ENCODE measurements at places on chromosomes 13 and 19.

DNA sequence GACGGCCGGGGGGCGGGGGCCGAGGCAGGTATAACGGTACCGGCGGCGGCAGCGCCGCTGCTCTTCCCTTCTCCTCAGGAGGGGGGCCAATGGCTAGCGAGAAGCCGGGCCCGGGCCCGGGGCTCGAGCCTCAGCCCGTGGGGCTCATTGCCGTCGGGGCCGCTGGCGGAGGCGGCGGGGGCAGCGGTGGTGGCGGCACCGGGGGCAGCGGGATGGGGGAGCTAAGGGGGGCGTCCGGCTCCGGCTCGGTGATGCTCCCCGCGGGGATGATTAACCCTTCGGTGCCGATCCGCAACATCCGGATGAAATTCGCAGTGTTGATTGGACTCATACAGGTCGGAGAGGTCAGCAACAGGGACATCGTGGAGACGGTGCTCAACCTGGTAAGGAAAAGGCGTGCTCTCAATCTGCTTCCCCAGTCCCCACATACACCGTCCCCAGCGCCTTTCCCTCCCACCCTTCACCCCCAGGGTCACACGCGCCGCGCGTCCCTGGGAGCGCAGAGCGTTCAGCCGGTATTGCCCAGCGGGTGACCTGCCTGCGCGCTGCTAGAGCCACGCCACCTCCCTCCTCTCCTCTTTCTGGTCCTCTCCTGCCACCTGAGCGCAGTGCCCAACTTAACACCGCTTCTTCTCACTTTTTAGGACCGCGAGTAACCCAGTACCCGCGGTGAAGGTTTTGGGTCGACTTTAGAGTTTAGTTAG is 814 bp downstream of the NBEA start:
- peak; percentile 9 for DNase-seq

DNA sequence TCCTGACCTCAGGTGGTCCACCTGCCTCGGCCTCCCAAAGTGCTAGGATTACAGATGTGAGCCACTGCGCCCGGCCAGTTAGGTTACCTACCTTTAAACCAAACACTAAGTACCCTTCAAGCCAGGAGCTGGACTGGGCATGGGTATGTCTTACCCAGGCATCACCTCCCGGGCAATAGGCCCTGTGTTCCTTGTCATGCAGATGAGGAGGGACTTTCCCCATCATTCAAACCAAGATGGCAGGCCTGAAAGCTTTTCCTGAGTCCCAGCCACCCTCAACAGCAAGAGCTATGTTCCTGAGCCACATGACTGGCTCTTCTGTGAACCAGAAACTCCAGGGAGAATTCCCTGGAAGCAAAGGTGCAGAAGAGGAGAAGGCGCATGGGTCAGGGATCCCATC is 9.5 kb downstream of the RAB8A start:
- no peak for DNase-seq

GRCh38 chr13:32616883-32617511 is 30.7 kb downstream of the PDS5B start:
- no peak for DNase-seq

DNA sequence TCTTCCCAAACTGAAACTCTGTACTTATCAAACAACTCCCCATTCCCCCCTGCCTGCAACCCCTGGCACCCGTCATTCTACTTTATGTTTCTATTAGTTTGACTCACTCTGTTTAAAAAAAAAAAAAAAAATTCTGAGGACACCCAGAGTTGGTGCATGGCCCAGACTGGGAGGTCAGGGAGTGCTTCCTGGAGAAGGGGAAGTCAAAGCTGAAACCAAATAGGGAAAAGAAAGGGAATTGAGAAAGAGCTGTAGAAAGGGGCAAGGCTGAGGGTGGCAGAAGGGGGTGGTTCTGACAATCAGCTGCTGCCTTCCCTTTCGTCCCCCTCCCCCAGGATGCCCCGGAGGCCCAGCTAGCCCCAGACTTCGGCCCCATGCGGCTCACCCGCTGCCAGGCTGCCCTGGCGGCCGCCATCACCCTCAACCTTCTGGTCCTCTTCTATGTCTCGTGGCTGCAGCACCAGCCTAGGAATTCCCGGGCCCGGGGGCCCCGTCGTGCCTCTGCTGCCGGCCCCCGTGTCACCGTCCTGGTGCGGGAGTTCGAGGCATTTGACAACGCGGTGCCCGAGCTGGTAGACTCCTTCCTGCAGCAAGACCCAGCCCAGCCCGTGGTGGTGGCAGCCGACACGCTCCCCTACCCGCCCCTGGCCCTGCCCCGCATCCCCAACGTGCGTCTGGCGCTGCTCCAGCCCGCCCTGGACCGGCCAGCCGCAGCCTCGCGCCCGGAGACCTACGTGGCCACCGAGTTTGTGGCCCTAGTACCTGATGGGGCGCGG is 9.0 kb upstream of the STRN4 start:
- DNase-seq = peak; percentile 31

- no peak for DNase-seq
These were observed 1228.1 kb downstream of the SLITRK1 start for GRCh38 chr13:82654143-82654542.

DNA sequence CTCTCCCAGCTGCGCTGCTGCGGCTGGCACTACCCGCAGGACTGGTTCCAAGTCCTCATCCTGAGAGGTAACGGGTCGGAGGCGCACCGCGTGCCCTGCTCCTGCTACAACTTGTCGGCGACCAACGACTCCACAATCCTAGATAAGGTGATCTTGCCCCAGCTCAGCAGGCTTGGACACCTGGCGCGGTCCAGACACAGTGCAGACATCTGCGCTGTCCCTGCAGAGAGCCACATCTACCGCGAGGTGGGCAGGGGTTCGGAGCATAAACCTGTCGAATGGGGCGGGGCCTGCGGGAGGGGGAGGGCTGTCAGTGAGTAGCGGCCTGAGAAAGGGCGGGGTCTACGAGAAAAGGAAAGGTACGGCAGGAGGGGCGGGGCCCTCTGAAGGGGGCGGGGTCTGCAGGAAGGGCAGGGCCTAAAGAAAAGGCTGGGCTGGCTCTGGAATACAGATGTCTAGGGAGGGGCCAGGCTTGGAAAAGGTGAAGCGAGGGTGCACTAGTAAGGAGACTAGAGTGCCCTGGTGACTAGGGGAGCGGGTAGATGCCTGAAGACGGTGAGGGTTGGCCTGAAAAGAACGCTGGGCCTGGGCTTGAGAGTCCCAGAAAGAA is 3.6 kb downstream of the CD37 start:
- peak; percentile 16 for DNase-seq

DNA sequence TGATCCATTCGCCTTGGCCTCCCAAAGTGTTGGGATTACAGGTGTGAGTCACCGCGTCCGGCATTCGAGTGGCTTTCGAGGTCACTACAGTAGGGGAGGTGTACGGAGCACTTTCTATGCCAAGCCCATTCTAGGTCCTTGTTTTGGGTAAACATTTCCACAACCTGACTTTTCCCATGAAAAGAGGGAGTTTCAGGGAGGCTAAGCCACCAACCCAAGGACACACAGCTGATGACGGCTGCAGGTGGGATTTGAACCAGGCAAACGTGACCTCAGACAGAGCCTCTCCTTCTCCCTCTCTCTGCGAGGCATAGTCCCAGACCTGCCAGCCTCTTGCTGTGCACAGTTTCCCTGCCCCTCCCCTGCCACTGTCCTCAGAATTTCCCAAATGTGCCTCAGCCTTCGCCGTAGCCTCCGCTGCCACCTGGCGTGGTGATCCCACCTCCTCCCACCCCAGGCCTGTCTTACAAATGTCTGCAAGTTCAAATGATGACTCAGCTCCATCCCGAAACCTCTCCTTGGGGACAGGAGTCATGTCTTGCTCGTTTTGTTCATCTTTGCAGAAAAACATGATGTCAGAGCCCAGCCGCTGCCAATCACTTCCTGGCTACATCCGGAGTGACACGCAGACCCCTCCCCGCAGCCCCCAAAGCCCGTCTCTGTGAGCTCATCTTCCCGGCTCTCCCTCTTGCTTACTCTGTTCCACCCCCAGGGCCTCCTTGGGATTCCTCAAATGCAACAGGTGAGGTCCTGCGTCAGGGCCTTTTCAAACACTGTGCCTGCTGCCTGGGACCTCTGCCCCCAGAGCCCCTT is 6.6 kb upstream of the GADD45B start:
- peak; percentile 97 for DNase-seq

DNA sequence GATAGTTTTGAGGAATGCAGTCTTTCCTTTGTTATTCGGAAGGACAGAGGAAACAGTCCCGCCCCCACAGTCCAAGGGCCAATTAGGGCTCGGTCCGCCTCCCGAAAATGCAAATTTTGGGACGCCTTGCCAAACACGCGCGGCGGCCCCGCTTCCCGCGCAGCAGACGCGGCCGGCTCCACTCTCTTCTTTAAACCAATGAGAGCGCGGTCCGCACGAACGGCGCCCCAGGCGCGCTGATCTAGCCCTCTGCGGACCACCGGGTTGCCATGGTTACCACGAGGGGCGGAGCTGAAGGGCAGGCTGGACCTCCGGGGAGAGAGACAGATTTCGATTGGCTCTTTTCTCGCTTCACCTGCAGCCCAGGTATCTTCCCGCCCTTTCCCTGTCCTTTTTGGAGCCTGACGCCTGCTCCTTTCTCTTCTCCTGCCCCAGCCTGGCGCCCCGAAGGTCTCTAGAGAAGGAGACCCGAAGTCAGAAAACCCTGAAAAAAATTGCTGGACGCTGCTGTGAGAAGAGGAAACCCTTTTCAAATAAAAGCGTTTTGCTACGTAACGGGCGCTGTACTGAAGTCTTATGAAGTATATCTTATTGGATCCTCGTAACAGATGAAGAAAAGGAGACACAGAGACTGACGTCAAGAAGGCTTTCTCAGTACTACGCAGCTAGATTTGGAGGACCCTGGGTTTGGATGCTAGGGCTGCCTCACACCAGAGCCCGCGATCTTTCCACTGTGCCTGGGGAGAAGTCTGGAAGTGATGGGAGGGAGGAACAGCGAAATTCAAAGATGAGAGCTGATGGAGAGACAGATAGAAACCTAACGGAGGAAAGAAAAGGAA is 2.0 kb downstream of the PTH2 start:
- peak; percentile 62 for DNase-seq

DNA sequence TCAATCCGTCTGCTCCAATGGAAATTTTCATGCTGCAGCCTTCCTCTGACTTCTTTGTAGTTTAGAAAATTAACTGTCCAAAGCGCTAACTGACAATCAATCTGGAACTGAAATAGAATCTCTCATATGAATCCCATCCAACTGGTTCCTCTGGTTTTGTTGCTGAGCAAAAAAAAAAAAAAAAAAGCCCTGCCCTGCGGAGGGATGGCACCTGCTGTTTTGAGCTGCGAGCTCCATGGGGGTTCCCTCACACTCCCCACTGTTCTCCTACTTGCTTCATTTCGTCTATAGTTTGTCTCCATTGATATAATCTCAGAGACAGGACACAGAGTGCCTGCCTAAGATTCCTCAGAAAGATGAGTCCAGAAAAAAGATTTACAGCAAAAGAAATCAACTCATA is 33.4 kb downstream of the FAAP24 start:
- no peak for DNase-seq

- DNase-seq = peak; percentile 50
These were observed 142.7 kb downstream of the SUCLA2 start for GRCh38 chr13:47858042-47859025.

DNA sequence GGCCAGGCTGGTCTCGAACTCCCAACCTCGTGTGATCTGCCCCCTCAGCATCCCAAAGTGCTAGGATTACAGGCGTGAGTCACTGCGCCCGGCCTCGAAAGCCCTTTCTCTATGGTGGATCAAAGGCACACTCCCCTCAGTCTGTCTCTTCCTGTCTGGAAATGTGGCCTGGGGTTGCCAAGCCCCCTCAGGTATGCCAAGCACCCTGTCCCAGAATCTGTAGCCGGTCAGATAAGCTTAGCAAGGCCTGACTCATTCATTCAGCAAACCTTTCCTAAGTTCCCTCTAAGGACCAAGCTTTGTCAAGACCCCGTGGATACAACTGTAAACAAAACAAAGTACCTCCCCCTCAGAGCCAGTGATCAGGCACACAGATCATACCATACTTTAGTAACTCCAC is 14.1 kb downstream of the NUCB1 start:
- DNase-seq = no peak

GRCh38 chr13:57933606-57934005 is 302.1 kb downstream of the PCDH17 start:
- peak; percentile 4 for DNase-seq

DNA sequence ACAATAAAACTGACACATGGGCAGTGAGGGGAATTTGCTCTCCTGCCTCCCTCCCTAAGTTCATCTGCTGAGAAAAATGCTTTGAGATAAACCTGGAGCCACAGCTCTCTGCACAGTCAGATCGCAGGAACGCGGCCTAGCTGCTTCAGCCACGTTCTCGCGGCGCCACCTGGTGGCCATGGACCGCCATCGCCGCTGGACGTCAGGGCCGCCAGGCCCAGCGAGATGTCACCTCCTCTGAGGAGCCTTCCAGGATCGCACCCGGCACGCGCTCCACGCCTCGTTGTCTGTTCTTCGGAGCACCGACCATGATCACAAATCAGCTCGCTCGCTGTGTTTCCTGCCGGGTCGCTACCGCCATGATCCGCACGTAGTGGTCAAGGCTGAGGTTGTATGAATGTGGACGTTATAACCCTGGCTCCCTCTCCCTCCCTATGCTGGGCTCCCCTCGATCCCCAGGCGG is 20.6 kb upstream of the USP29 start:
- DNase-seq = peak; percentile 41

- DNase-seq = no peak
These were observed 7.1 kb downstream of the AKAP11 start for GRCh38 chr13:42279080-42279479.

DNA sequence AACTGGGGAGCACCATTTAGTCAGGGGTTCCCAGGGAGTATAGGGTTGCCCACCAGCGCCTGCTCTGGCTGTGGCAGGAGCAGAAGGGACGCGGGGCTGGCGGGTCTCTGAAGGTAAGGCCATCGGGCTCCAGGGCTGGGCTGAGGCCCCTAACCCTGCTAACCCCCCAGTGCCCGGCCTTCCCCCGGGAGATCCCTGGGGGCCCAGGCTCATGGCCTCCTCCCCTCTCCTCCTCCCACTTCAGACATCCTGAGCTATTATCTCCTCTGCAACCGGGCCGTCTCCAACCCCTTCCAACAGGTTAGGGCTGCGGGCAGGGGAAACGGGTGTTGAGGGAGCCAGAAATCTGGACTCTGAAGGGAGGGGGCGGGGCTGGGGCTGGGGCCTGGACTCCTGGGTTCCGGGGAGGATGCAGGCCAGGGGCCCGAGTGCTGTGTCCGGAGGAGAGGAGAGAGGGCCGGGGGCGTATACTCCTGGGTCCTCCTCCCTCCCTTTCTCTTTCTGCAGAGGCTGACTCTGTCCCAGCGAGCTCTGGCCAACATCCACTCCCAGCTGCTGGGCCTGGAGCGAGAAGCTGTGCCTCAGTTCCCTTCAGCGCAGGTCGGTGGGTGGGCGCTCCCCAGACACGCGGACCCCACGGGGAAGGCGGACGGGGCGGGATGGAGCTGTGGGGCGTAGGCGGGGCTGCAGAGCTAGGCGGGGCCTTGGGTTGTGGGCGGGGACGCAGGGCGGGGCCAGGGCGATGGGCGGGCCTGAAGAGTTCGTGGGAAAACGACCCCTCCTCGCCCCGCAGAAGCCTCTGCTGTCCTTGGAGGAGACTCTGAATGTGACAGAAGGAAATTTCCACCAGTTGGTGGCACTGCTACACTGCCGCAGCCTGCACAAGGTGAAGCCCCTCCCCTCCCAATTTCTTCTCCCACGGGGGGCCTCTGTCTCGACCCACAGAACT is 15.3 kb downstream of the TTYH1 start:
- peak; percentile 22 for DNase-seq

Measured in fibroblast of skin of back (primary cell).